Thoracic aorta endothelial cell (primary cell): ENCODE measurements at places on chromosomes 16 and 17. TPM values are rescaled to one million over a fixed set of nuclear protein-coding genes. Genes with fewer than 3 reads are reported as not detected.

RASL10B gene
- 0.13 and 0.22 TPM in 2 replicates for total RNA-seq

GAST gene
- total RNA-seq: not detected in 2 replicates

HP gene
- total RNA-seq: not detected in 2 replicates

CENPX gene
- total RNA-seq: 46.4 and 49.8 TPM in 2 replicates

ALDH3A1 gene
- 0.93 and 2.1 TPM in 2 replicates for total RNA-seq

KRT39 gene
- total RNA-seq: not detected in 2 replicates

CLEC18A gene
- total RNA-seq: 0.13 and 0.22 TPM in 2 replicates

KRTAP4-6 gene
- not detected in 2 replicates for total RNA-seq

AP1G1 gene
- 116 and 124 TPM in 2 replicates for total RNA-seq

APRT gene
- total RNA-seq: 89.5 and 105 TPM in 2 replicates

SLC5A11 gene
- total RNA-seq: 0.07 TPM in 1 of 2 replicates, not detected in the other

KIF2B gene
- not detected in 2 replicates for total RNA-seq
